ENCODE measurements at places on chromosomes 2 and 18.

DNA sequence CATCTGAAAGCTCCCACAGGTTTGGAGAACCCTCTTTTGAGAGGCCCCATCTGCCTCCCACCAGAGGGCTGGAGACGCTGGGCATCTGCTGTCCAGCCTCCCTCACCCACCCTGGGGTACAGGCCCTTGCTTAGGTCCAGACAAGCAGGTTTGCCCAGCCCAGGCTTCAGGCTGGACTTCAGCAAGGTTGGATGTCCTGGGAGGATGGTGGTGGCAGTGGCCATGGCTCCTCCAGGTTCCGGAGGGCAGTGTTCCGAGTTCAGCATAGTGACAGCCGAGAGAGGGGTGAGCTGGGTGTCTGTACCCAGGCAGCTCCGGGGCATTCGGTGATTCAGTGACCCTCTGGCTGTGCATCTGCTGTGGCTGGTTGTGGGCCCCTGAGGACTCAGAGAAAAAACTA lies 58.2 kb upstream of the HDAC4 start:
- no peaks in the 10 kb centered on the region for H3K4me1 ChIP-seq
- H3K4me3 ChIP-seq = no peak overlapping the region
- no peaks in the 10 kb centered on the region for H3K36me3 ChIP-seq
- DNase-seq = no peak

DNA sequence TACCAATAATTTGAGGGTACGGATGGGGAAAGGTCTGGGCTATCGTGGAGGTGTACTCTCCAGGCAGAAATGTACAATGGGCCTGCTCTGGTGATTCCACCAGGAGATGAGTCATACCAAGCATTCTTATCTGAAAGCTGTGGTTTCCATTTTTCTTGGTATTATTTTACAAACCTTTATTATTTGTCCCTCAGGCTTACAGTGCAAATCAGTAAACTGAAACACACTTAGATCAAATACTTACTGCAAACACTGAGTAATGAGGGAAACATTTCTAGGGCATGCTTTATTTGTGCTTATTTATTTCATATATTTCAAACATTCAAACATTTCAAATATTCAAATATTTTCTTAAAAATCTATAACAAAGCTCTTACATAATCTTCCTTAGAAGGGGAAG lies 319.8 kb downstream of the RND3 start:
- DNase-seq = peak; percentile 7
- H3K36me3 ChIP-seq = no peaks in the 10 kb centered on the region
- no peak overlapping the region for H3K4me3 ChIP-seq

- no peak overlapping the region for H3K4me3 ChIP-seq
- no peaks in the 10 kb centered on the region for H3K27me3 ChIP-seq
- no peaks in the 10 kb centered on the region for H3K4me1 ChIP-seq
- DNase-seq = no peak
- H3K27ac ChIP-seq = no peak overlapping the region
- no peaks in the 10 kb centered on the region for H3K36me3 ChIP-seq
Observed at GRCh38 chr2:173550143-173550542, 195.5 kb downstream of the CDCA7 start.

- no peak for DNase-seq
- no peak overlapping the region for H3K27ac ChIP-seq
- H3K4me3 ChIP-seq = no peak overlapping the region
- peaks cover 2% of the 10 kb centered on the region for H3K36me3 ChIP-seq
Observed at GRCh38 chr2:9909106-9909505, 42.4 kb upstream of the GRHL1 start.

GRCh38 chr2:237459741-237460174 lies 27.3 kb upstream of the MLPH start:
- no peaks in the 10 kb centered on the region for H3K27me3 ChIP-seq
- H3K36me3 ChIP-seq = no peaks in the 10 kb centered on the region
- no peak overlapping the region for H3K4me3 ChIP-seq

GRCh38 chr2:141384676-141385075 lies 746.1 kb downstream of the LRP1B start:
- peaks cover 9% of the 10 kb centered on the region for H3K4me1 ChIP-seq
- DNase-seq = no peak
- no peak overlapping the region for H3K27ac ChIP-seq
- H3K27me3 ChIP-seq = no peaks in the 10 kb centered on the region
- no peak overlapping the region for H3K4me3 ChIP-seq
- H3K36me3 ChIP-seq = no peaks in the 10 kb centered on the region

DNA sequence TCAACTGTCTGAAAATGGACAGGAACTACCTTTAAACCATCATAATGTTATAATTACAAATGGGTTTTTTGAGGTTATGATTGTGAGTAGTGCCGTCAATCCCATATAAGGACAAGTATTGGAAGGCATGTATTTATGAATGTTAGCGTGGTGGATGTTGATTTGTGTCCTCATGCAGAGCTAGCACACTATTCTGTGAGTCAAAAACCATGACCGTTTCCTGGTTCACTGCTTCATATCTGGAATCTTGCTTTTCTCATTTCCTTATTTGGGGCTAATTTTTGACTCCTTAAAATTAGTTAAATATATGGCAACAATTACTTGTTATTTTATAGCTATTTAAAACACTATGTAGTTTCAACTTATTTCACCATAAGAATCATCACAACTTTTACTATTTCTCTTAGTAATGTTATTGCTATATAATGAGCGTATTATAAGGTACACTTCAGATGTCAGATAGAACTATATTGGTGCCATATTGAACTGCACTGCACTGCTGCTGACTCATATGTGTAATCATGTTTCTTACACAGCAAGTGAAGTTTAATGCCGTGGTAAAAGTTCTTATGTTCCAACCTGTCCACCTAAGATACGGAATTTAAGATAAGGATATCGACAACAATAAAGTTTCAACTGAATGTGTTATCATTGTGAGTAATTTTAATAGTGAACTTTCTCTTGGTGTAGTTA lies 192.8 kb downstream of the PTGR3 start:
- DNase-seq = no peak
- H3K4me1 ChIP-seq = no peaks in the 10 kb centered on the region
- no peaks in the 10 kb centered on the region for H3K36me3 ChIP-seq

- H3K27ac ChIP-seq = no peak overlapping the region
- no peaks in the 10 kb centered on the region for H3K4me1 ChIP-seq
- H3K27me3 ChIP-seq = no peaks in the 10 kb centered on the region
- H3K4me3 ChIP-seq = no peak overlapping the region
Observed at GRCh38 chr18:74477771-74478170, 18.4 kb upstream of the CNDP2 start.

- no peak for DNase-seq
- H3K36me3 ChIP-seq = peaks cover 48% of the 10 kb centered on the region
- no peak overlapping the region for H3K4me3 ChIP-seq
- H3K4me1 ChIP-seq = peaks cover 12% of the 10 kb centered on the region
Observed at GRCh38 chr2:46979571-46979979, 64.0 kb upstream of the MCFD2 start.

DNA sequence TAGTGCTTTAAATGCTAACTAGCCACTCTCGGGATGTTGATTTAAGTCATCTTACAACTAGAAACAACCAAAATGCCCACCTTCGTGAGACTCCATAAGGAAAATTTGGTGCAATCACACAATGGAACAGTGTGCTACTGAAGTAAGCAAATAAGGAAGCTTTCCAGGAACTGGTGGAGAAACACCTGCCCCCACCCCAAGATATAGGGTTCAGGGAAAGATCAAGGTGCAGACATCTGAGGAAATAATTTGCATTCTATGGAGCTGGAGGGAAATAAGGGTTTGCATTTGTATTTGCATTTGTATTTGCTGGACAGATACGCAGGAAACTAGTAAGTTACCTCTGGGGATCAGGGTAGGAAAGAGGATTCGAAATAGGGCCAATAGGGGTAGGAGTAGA lies 90.9 kb downstream of the ACAA2 start:
- H3K4me3 ChIP-seq = no peak overlapping the region
- no peaks in the 10 kb centered on the region for H3K27me3 ChIP-seq
- no peak overlapping the region for H3K27ac ChIP-seq
- H3K4me1 ChIP-seq = peaks cover 7% of the 10 kb centered on the region

DNA sequence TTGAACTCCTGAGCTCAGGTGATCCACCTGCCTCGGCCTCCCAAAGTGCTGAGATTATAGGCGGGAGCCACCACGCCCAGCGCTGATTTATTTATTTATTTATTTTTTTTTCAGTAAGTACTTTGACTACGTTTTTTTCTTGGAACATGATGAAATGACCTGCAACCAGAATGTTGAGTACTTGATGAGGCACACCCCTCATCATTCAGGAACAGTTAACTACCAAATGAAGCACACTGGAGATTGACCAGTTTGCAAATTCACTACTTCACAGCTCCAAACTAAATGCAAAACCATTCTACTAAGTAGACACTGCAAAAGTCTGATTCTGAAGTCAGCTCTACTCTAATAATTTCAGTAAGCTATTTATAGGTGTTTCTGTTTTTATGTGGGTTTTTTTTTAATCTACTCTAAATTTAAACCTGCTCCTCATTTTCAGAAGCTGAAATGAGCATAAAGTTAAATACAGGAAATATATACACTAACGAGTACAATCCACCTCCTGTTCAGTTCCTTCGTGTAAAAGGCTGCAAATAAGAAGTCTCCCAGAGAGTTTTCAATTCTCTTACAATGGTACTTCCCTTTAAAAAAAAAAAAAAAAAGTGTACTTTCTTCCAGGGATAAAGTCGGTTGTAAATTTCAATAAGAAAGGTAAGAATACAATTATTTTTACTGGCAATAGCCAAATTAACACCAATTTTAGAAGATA lies 1.4 kb downstream of the GFPT1 start:
- H3K36me3 ChIP-seq = no peaks in the 10 kb centered on the region
- no peak overlapping the region for H3K27ac ChIP-seq
- DNase-seq = peak; percentile 16
- no peak overlapping the region for H3K4me3 ChIP-seq
- no peaks in the 10 kb centered on the region for H3K27me3 ChIP-seq
- peaks cover 9% of the 10 kb centered on the region for H3K4me1 ChIP-seq

DNA sequence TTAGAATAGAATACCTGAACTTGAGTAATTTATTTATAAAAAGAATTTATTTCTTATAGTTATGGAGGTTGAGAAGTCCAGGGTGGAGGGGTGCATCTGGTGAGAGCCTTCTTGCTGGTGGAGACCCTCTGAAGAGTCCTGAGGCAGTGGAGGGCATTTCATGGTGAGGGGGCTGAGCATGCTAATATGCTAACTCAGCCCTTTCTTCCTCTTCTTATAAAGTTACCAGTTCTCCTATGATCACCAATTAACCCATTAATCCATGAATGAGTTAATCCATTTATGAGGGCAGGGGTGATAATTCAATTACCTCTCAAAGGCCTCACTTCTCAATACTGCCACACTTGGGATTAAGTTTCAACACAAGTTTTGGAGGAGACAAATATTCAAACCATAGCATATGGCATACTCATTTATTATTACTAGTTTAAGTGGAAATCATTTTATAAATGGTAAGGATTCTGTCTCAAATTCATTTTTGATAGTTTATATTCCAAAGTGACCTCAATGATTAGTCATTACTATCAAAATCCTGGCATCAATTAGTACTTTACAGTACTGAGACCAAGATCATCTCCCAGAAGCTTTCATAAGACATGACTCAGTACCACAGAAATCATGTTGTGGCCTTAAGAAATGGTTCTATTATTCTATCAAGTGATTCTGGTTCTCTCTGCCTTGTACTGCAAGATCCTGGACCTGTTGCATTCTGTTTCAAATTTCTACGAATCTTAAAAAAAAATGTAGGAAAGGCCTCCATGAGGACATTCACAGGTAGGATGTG lies 5.5 kb downstream of the ZNF396 start:
- no peak overlapping the region for H3K4me3 ChIP-seq
- DNase-seq = no peak
- H3K36me3 ChIP-seq = no peaks in the 10 kb centered on the region
- no peak overlapping the region for H3K27ac ChIP-seq
- H3K4me1 ChIP-seq = no peaks in the 10 kb centered on the region
- H3K27me3 ChIP-seq = no peaks in the 10 kb centered on the region

- no peaks in the 10 kb centered on the region for H3K27me3 ChIP-seq
- no peaks in the 10 kb centered on the region for H3K36me3 ChIP-seq
- no peak for DNase-seq
- no peaks in the 10 kb centered on the region for H3K4me1 ChIP-seq
- no peak overlapping the region for H3K27ac ChIP-seq
Observed at GRCh38 chr2:166140932-166141331, 13.1 kb upstream of the SCN1A start.

DNA sequence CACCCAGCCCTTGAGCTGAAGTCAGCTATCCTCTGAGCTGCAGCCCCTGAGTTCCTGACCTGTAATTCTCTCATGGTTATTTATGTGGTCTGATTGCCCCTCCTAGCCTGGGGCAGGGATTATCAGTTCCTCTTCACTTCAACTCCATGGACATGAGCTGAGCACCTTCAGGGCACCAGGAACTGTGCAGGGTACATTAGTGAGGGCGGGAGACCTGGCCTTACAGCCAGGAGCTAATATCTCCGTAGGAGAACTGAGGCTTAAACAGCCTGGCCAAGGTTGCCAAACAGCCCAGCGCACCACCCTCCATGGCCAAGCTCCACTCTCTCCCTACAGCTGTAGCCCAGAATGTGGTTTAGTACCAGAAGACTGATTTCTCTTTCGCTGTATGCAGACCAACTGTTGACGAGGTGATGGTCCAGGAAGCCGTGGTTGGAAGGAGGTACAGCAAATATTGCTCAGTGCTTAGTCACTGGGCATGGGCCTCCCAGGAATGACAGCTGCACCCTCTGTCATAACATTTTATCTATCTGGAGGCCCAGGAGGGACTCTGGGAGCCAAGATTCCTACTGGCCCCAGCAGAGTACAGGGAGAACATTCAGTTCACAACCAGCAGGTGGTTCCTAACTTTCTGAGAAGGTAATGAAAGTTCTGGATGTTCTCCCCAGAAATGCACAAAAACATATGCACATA lies 228.7 kb upstream of the SIX2 start:
- no peaks in the 10 kb centered on the region for H3K36me3 ChIP-seq
- no peak overlapping the region for H3K27ac ChIP-seq
- peak; percentile 22 for DNase-seq
- no peaks in the 10 kb centered on the region for H3K4me1 ChIP-seq
- H3K27me3 ChIP-seq = no peaks in the 10 kb centered on the region
- H3K4me3 ChIP-seq = no peak overlapping the region

DNA sequence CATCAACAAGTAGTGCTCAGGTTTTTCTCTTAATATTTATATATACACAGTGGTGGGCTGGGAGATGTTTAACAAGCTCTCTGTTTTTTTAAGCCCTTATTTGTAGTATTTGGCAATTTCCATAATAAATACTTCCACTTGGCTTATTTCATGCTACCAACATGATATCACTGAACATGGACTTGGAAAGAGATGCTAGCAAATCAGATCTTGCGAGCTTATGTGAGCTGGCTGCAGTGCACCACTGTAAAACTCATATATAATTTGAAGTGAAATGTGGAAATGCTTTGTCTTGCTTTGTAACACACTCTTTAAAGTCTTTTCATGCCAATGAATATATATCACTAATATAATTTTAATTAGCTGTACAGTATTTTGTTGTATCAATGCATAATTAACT lies 155.7 kb downstream of the ALK start:
- no peaks in the 10 kb centered on the region for H3K27me3 ChIP-seq
- H3K27ac ChIP-seq = no peak overlapping the region
- no peaks in the 10 kb centered on the region for H3K36me3 ChIP-seq

GRCh38 chr18:5451150-5451549 lies 92.6 kb downstream of the EPB41L3 start:
- no peaks in the 10 kb centered on the region for H3K27me3 ChIP-seq
- H3K4me1 ChIP-seq = peaks cover 2% of the 10 kb centered on the region
- peak; percentile 4 for DNase-seq
- H3K27ac ChIP-seq = no peak overlapping the region

- no peak for DNase-seq
- H3K27me3 ChIP-seq = no peaks in the 10 kb centered on the region
- H3K27ac ChIP-seq = no peak overlapping the region
Observed at GRCh38 chr2:186348200-186348599, 137.9 kb upstream of the ZC3H15 start.
